ENCODE measurements at places on chromosomes 16 and 17.

DNA sequence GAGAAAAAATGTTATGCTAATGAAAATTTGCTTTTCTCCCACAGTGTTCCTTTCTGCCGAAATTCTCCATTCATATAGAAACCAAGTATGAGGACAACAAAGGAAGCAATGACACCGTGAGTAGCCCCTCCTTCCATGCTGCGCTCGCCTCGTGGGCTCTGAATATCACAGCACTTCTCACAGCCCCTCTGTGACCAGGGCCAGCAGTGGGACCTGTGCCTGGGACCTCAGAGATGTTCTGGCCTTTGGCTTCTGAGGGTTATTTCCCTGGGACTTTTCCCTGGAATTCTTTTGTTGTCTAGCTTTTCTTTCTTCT lies 139.6 kb upstream of the NOL11 start:
- DNase-seq, result no peak

- no peak for DNase-seq
Measured at GRCh38 chr17:76973040-76973439, 104.8 kb downstream of the MGAT5B start.

GRCh38 chr16:80778703-80779102 lies 25.7 kb downstream of the CDYL2 start:
- no peak for DNase-seq

GRCh38 chr16:31869511-31870201 lies 4.0 kb upstream of the ZNF267 start:
- DNase-seq, result peak; percentile 59

- no peak for DNase-seq
Measured at GRCh38 chr17:72950242-72950931, 142.1 kb downstream of the SLC39A11 start.

DNA sequence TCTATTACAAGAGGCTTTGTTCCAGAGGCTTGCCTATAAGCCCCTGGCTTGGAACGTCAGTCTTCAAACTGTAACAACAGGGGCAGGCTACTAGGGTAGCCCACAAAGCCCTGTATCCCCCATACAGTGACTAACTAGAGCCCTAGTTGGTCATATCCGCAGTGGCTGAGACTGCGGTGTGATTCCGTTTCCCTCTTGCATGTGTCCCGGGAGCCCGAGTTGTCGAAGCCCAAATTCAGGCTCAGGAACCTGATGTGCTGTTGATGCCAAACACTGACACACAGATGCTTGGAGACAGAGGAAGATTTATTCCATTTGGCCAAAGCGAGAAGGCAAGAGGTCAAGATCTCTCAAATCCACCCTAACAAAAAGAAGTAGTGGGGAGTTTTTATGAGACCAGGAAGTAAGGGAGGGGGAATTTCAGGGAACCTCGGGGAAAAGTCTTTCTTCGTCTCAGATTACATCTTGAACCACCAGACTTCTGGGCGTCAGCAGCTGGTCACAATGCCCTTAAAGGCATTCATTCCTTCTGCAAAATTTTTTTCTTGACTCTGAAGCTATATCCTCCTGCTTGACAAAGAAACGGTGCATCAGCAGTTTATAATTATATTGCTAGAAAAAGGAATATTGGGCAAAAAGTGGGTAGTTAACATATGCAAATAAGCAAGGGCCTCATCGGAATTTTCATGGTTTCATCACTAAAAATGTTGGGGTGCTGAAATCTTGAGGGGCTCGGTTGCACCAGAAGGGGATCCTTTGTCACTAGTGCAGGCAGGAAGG lies 879 bp downstream of the SLFN5 start:
- peak; percentile 11 for DNase-seq

- DNase-seq, result no peak
Measured at GRCh38 chr17:20935740-20936139, 107.1 kb downstream of the USP22 start.

- no peak for DNase-seq
Measured at GRCh38 chr17:31496097-31496496, 104.6 kb downstream of the RAB11FIP4 start.

- no peak for DNase-seq
Measured at GRCh38 chr16:10971560-10971961, 27.2 kb downstream of the CLEC16A start.

GRCh38 chr17:44326861-44327444 lies 2.3 kb upstream of the SLC25A39 start:
- DNase-seq, result peak; percentile 92

GRCh38 chr16:72824761-72825160 lies 223.2 kb downstream of the ZFHX3 start:
- no peak for DNase-seq

- DNase-seq, result peak; percentile 59
Measured at GRCh38 chr16:57084257-57084770, 8.1 kb upstream of the CPNE2 start.

DNA sequence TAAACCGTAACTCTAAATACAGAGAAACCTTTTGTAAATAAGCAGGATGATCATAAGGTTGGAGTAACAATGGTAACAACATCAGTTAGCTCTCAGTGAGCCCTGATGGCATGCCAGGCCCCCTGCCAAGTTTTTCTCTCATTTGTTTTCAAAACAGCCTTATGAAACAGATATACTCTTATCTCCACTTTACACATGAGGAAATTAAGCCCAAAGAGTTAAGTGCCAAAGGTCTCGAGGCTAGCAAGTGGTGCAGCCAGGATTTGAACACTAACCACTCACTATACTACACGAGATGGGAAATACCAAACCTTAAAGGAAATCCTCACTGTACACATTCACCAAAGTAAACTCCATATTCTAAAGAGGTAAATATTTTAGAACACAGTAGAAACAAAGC lies 15.0 kb downstream of the USP31 start:
- DNase-seq, result no peak

GRCh38 chr16:61243954-61244353 lies 792.3 kb downstream of the CDH8 start:
- DNase-seq, result no peak

DNA sequence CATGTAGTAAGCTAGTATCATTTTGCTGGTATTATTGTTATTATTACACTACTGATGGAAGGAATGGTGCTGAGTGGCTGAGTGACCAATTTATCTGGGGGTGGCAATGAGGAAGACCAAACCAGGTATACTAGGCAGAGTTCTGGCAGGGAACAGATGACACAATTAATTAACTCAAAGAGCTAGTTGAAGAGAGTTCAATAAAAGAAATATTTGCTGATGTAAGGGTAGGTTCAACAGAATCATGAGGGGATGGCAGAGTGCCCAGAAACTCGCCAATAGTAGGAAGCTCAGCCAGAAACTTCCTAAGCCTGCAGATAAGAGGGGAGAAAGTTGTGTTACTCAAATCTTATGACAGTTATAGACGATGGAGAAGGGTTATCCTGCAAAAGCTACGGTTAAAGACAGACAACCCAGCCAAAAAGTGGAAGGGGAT lies 352.5 kb downstream of the KCNJ2 start:
- no peak for DNase-seq

DNA sequence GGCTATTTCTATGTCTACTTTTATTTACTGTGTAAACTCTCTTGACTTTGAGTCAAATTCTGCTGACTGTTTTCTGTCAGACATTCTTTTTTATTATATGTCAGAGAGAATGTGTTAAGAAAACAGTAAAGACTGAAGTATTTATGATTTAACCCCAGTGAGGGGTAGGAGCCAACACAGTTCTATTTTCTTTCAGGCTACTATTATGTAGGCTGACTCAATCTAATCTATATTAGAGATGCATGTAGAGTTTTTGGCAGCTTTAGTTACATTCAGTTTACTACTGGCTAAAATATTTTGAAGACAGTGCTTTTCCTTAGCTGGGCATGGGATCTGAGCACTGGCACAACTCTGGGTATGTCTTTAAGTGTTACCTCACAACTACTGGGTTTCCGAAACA lies 1108.0 kb downstream of the CDH11 start:
- DNase-seq, result no peak

DNA sequence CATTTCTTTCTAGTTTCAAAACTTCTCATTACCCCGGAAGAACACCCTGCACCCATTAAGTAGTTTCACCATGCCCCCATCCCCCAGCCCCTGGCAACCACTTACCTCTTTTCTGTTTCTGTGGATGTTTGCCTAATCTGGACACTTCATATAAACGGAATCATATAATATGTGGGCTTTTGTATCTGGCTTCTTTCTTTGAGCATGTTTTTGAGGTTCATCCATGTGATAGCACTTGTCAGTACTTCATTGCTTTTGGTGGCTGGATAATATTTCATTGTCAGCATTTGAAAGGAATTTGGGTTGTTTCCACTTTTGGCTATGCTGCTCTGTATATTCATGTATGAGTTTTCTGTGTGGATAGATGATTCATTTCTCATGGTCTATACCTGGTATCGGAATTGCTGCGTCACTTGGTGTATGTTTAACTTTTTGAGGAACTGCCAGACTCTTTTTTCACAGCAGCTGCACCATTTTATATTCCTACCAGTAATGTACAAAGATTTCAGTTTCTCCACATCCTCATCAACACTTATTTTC lies 30.0 kb upstream of the SLC5A10 start:
- DNase-seq, result peak; percentile 28

DNA sequence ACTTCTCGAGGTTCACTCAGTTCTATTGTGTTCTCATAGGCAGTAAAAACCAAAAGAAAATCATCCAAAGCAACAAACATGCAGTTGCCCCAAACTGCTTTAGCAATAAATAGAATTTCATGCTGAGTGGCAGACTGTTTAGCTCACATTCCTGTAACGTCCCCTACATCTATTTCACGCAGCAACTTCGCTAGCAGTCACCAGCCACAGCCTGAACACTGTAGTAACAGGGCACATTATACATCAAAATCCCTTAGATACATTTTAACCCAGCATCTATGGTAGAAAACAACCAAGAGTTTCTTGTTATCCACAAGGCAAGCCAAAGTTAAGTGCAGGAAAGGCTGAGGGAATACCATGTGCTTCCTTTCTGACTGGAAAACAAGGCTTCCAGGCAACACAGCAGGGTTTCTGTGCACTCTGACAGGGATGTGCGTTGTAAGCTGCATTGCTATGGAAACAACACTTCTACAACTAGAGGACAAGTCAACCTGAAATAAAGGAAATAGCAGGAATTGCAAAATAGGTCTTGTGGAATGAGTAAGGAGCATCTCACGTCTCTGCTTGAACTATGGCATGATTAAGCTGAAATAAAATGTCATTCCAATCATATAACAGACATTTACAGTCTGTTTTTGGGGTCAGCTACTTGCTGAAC lies 55.4 kb downstream of the CFDP1 start:
- no peak for DNase-seq

- peak; percentile 4 for DNase-seq
Measured at GRCh38 chr16:79598348-79599181, 2.0 kb downstream of the MAF start.

DNA sequence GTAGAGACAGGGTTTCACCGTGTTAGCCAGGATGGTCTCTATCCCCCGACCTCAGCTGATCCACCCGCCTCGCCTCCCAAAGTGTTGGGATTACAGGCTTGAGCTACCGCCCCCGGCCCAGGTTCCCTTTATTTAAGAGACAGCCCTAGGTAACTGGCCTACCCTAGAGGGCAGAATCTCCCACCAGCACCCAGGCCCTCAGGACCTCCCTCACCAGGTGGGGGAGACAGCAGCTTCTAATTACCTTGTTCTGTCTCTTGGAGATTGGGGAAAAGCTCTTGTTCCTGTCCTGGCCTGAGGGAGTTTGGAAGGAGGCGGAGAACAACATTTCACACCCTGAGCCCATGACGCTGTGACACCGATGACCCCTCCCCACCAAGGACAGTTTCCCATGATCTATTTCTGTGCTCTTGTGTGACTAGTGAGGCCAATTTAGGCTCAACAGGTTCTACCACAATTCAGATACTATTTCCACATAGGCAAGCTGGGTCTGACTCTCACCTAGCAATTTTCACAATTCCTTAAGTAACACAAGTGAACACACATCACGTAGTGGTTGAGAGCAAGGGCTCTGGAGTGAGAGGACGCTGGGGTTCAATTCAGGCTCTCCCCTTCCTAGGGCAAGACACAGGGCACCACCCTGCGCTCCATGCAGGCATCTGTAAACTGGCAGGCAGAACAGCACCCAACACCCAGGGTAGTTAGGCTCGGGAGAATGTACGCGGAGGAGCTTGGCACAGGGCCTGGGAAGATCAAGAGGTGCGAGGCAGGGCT lies 20.4 kb downstream of the HDAC5 start:
- DNase-seq, result no peak

DNA sequence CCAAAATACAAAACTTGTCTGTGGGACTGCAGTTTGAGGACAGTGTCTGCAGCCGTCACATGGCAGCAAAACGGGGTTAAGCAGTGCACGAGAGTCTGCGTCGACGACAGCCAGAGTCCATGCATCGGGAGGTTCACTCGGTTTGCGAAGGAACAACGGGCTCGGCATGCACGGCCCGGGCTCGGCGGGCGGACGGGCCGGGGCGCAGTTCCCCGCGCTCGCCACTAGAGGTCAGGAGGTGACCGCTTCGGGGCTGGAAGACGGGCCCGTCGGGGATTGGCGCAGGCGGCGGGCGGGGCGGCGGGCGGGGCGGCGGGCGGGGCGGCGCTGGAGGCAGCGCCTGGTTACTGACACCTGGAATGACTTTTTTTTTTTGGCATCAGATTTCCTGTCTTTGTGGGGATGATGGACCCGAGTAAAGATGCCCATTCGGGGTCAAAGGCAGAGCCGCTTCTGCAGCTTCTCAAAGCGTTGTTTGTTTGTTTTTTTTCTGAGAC lies 6.5 kb downstream of the SCGB1C2 start:
- peak; percentile 79 for DNase-seq

- DNase-seq, result no peak
Measured at GRCh38 chr17:76757256-76757655, 19.3 kb downstream of the MFSD11 start.

DNA sequence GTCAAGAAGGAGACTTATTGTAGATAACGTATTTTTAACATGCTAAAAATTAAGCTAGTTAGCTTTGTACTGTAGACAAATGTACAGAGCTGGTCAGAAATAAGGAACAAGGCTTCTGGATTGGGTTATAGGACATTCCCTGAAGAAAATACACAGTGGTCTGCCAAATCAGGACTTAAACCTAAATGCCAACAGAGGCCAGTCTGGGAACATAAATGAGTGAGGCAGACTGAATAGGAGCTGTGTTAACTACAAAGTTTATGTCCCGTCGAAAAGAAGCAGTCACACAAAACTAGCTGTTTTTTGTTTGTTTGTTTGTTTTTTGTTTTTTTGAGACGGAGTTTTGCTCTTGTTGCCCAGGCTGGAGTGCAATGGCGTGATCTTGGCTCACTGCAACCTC lies 120.4 kb upstream of the C17orf78 start:
- no peak for DNase-seq

DNA sequence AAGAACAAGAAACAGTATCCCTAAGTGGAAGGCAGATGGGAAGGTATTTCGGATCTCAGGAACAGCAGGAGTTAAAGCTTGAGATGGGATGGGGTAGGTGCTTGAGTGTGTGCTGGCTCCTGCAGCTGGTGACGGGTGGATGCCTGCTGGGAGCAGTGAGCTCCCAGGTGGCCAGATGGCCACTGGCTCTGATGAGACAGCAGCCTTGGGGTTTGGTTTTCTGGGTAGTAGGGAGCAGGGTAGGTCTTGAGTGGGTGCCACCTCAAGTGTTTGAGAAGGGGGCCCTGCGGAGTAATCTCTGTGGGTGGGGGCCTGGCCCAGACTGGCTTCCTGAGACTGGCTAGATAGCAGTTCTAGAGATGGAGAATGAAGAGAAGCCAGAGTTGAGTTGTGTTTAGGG lies 10.3 kb downstream of the EPN2 start:
- DNase-seq, result no peak

All from stimulated activated naive B cell treated with anti-CD40 and anti-IgM and Interleukin-4, amounts not matched to agents 10 μg/mL and 1 μg/mL and 100 μg/mL, for 72 hours (primary cell).